Prostate gland (tissue), 2 donors: ENCODE measurements at places on chromosomes 11 and 22. TPM values are rescaled to one million over a fixed set of nuclear protein-coding genes. Genes with fewer than 3 reads are reported as not detected.

GRCh38 chr22:27122574-27122973 lies 465.2 kb downstream of the MIAT start:
- DNase-seq, result no peak

GRCh38 chr11:79578116-79578515 lies 137.3 kb upstream of the TENM4 start:
- no peak for DNase-seq

GRCh38 chr22:47943729-47944700 lies 1181.6 kb downstream of the TBC1D22A start:
- DNase-seq, result no peak

GRCh38 chr11:57277845-57278720 lies 41.0 kb upstream of the APLNR start:
- DNase-seq, result peak; percentile 75

DNA sequence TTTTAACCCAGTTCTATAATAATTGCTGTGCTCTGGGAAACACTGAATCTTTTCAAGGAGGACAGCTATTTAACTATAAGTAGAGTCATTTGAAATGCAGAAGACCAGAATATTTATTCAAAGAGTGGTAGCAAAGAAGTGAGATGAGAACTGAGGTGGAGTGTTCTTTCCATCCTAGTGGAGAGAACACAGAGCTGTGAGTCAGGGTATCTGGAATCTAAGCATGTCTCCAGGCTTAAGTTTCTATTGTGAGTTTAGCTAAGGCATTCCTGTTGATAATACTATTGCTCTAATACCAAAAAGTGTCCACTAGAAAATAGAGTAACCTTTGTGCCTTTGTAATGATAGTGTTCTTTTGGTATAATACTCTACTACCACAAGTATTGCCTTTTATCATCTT lies 32.4 kb downstream of the JAM3 start:
- DNase-seq, result no peak

- DNase-seq, result no peak
Measured at GRCh38 chr11:122265981-122266380, 150.0 kb upstream of the BLID start.

- no peak for DNase-seq
Measured at GRCh38 chr11:44403587-44404273, 93.8 kb upstream of the ALX4 start.

DNA sequence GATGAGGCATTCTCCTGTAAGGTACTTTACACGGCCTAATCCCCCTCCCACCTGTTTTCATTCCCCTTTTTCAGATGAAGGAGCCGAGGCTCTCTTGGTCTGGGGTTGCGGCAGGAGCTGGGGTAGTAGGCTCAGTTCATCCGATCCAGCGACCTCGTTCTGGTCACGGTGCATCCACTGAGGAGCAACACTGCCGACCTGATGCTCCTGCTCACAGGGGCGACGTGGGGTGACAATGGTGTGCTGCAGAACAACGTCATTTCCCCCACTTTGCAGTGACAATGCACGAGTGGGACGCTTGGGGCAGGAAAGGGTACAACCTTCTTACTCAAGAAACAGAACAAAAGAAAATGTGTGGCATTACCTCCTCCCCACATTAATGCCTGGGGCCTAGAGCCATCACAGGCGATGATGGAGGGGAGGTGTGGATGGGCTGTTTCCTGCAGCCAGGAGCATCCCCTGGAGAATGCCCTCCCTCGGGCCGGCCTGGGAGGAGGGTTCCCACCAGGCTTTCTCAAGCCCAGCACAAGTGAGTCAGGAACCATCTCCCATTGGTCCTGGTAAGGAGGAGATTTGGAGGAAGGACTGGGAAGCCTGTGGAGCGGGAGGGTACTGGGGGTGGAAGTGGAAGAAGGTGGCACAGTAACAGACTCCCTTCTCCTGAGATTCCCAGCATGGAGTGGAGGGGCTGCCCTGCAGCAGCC lies 125.6 kb downstream of the SPATA19 start:
- no peak for DNase-seq

DNA sequence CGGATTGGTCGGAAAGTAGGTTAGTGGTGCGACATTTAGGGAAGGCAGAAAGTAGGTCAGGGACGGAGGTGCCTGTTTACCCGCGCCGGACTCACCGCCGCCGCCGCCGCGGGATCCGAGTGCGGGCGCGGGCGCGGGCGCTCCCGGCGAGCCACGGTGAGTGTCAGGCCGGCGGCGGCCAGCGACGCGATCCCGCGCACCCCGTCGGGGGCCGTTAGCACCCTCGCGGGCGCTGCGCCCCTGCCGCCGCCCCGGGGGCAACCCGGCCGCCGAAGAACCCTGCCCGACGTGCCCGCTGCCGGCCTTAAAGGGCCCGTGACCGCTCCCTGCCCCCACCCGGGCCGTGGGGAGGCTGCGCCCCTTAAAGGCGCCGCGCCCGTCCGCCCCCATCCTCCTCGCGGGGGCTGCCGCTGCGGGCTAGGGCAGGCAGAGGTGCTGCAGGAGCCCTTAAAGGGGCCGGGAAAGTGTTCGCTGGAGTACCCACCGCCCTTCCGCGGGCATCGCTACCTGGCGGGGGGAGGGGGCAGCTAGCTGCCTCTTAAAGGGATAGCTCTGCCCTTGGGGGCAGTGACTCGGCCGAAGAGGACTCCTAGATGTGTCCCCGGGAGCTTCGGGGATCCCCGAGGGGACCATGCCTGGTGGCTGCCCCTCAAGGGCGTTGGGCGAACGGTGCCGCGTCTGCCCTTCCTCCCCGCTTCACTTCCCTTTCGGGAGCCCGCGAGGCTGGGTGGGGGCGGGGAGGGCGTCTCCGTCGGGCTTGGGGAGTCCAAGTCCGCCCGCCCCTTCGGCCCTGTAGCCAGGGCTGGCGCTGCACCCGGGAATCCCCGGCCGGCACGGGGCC lies at the start of gene BMAL1:
BMAL1 (plus strand) TSS at position 23 of the 841 bp plus-strand sequence. CDS start 76,519 bp downstream, outside the sequence.
- DNase-seq, result peak; percentile 30

DNA sequence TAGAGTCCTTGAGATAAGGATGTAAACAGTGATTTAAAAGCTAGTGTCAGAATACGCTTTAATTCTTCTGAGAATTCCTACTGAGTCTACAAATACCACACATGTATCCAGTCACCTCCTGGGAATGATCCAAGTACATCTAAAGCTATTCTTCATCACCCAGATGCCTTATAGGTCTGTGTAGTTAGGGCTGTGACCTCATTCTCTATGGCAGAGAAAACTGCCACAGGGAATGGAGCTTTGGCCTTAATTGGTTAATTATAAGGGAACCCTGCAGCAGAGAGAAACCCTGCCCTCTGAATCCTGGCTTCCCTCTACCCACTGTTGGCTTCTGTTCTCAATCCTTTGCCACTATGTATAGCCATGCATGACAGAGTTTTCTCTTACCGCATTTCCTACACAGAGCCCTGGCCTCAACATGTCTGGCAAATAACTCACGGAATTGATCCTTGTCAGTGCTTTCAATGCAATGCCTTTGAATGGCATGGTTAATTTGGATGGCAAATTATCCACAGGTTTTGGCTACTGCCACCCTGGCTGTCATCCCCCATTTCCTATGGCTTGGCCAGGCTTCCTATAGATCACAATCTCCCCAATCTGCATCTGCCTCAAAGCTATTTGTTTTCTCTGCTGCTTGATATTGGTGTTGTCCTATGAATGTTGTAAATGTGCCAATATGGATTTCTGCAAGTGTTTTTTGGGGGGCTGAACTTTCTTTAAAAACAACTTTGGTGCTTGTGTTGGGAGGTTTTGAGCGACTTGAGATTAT lies 2.9 kb downstream of the DIXDC1 start:
- DNase-seq, result no peak

- no peak for DNase-seq
Measured at GRCh38 chr11:105000797-105001196, 22.2 kb downstream of the CASP5 start.

DNA sequence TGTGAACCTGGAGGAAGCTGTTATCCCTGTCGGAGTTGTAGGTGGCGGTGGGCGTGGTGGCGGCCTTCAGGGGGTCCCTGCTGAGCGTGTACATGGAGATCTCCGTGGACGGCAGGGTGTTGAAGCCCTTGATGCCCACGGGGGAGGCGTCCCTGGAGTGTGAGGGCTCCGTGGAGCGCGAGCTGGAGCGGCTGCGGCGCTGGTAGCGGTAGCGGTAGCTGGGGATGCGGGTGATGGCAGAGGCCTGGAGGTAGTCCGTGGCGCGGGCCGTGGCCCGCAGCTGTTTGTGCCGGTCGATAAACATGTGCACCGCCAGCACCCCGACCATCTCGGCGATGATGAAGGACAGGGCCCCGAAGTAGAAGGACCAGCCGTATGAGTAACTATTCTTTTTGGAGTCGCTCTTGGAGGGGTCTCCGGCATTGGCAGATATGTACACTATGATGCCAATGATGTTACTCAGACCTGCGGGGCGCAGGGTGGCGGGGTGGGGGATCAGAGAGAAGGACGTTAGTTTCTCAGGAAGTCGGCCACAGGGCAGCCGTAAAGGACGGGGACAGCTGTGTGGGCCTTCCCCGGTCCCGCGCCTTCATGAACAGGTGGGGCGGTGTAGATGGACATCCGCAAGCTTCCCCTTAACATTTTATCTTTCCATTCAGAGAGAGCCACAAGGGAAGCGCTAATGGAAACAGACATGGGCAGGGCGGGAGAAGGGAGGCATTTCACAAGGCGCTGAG lies 35.6 kb upstream of the EIF3D start:
- no peak for DNase-seq

- no peak for DNase-seq
Measured at GRCh38 chr11:62017878-62018655, 50.6 kb upstream of the FTH1 start.

DNA sequence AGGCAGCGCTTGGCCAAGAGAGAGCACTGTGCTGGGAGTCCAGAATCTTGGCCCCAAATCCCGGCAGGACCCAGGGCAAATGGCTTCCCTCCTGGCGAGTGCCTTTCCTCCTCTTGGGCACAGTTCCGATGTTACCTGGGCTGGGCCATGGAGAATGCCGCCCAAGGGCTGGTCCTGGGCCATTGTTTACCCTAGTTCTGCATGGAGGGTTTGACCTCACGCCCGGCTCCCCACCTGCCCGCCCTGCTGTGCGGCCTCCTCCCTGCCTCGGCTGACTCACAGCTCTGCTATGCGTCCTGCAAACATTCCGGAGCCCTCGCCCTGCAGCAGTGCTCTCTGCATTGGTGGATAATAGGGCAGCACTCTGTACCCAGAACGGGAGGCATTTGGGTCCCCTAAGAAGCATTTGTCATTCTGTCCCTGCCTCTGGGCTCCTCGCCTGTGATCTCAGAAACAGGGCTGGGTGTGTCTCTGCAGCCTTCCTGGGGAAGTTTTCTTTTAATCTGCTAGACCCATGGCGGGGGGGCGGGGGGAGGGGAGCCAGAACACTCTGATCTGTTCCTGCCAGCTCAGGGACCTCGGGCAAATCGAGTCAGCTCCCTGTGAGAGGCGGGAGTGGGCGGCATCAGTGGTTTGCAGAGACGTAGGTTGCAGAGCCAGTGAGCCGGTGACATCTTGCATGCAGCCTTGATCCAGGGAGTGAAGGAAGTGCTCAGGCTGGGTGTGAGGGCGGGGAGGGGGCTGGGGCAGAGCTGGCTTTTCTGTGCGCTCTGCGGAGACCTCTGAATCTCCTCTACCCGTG lies 32.9 kb upstream of the SMIM38 start:
- peak; percentile 91 for DNase-seq

GRCh38 chr11:44057340-44057739 lies 8.7 kb upstream of the ACCS start:
- no peak for DNase-seq

DNA sequence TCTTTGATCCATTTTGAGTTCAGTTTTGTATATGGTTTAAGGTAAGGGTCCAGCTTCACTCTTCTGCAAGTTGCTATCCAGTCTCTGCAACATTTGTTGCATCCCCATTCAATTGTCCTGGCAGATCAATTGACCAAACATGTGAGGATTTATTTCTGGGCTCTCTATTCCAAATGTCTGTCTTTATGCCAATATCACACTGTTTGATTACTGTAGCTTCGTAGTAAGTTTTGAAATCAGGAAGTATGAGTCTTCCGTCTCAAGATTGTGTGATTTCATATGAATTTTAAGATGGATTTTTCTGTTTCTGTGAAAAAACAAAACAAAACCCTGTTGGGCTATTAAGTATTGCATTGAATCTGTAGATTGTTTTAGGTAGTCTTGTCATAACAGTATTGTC lies 17.0 kb downstream of the APLP2 start:
- no peak for DNase-seq

GRCh38 chr11:130531061-130531460 lies 82.6 kb downstream of the ADAMTS15 start:
- DNase-seq, result no peak

DNA sequence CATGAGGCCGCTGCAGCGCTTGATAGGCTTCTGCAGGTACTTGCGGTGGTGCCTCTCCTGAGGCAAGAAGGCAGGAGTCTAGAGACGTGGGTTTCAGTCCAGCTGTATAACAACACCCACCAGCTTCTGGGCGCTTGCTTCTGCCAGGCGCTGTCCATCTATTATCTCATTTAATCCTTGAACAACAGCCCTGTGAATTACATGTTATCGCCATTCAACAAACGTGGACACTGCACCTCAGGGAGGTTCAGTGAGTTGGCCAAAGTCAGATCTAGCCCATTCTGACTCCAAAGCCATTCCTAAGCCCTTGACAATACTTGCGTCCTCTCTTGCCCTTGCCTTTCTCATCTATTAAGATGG lies 436 bp upstream of the FAM181B start:
- DNase-seq, result no peak

DNA sequence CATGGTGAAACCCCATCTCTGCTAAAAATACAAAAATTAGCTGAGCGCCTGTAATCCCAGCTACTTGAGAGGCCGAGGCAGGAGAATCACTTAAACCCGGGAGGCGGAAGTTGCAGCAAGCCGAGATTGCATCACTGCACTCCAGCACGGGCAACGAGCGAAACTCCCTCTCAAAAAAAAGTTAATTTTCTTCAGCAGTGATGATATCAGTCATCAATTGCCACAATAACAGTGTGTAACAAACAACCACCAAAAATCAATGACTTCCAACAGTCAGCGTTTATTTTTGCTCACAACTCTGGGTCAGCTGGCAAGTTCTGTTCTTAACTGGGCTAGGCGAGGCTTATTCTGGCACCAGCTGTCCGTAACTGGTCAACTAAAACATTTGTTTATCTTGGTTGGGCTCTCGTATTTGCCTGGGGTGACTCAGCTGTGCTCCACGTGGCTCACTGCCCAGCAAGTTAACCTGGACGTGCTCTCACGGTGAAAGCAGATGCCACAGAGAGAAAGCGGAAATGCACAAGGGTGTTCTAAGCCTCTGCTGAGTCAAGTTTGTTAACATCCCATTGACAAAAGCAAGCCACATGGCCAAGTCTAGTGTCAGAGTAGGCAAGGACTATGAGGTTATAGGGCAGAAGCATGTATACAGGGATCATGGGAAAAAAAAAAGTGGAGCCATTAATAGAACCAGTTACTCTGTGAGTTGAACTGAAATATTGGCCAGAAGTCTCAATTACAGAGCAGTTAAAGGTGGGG lies 52.1 kb downstream of the LHFPL7 start:
- peak; percentile 96 for DNase-seq

The MMP8 gene
- not detected for total RNA-seq

The OR5P2 gene
- total RNA-seq, result 0.91 TPM

The SLN gene
- total RNA-seq, result not detected

The OR5A1 gene
- total RNA-seq, result not detected

The APOA4 gene
- total RNA-seq, result not detected

The TMPRSS4 gene
- total RNA-seq, result 1.5 TPM
